ENCODE measurements at places on chromosomes 12 and 14.
A peak's percentile ranks its signal among the peaks of the same experiment; 100 is the strongest.

DNA sequence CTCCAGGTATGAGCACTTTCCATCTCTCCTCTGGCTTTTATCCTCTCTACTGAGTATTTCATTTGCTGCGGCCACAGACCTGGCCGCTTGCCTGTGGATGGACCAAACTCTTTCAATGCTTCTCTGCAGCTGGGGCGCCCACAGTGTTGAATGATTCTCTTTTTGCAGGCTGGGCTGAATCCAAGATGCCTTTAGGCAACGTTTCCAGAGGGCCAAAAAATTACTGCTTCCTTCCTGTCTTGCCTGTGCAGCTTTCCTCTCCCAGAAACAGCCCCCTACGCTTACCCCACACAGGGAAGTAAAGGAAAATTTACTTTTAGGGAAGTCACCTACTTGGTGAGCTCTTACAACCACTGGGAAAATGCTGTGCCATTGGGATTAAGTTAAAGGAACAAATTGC is 55.6 kb upstream of the JDP2 start:
- no peak for DNase-seq

DNA sequence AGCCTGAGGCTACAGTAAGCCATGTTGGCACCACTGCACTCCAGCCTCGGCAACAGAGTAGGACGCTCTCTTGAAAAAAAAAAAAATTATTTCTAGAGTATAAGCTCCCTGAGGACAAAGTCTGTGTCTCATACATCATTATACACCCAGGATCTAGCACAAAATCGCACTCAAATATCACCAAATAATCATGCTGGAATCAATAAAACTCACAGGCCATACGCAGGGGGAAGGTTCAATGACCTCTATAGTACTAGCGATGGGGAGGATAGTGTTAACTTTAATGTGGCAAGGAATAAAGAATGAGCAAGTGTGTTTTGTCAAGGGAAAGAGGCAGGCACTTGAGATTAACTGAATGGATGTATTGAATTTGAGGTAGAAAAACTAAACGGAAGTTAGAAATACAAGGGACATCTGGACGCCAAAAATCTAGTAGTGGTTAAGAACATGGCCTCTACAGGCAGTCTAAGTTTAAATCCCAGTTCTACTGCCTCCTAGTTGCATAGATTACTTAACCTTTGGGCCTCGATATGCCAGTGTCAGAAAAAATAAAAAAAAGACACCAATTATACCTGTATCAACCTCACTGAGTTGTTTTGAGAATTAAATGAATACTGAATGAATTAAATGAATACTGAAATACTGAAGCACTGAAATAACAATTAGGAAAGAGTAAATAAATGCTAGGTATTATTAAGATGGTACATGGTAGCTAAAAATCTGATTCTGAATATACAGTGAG is 4.4 kb upstream of the AP4S1 start:
- DNase-seq: no peak

DNA sequence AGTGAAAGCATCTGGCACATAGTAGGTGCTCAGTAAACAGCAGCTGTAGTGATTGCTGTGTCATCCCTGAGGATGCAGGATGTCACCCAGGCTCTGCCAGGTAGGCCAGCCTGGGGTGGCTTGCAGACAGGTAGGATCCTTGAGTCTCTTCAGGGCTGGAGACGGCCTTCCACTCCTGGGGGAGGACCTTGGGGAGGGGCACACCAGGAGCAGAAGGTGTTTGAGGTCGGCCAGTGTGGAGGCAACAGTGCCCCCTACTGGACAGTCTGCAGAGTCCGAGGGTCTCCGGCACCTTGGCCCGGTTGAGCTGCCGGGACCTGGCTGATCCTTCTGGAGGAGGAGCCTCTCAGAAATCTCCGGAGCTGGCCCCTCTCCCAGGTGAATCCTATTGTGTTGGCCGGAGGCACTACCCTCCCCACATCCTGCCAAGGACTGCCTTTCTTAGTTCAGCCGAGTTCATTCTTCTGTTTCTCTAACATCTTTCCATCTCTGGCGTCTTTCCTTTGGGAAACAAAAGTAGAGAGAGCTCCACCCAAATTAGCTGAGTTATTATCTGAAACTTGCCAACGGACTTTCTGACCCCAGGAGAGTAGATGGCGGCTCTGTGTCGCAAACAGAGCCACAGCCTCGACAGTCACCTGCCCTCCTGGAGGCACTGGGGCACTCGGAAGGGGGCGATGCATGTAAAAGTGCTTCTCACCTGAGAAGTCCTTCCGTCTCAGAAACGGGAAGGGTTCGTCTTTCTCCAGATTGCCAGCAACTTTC is 41.8 kb upstream of the CLMN start:
- DNase-seq: peak; percentile 28

- no peak for DNase-seq
Observed at GRCh38 chr12:121216102-121216501, 6.2 kb downstream of the P2RX4 start.

- DNase-seq: no peak
Observed at GRCh38 chr14:88597038-88597437, 34.2 kb downstream of the ZC3H14 start.

GRCh38 chr12:22126758-22127157 is 80.7 kb downstream of the CMAS start:
- DNase-seq: no peak

GRCh38 chr14:52125885-52126284 is 57.0 kb upstream of the NID2 start:
- no peak for DNase-seq

- DNase-seq: no peak
Observed at GRCh38 chr12:49587174-49587908, 18.1 kb downstream of the FAM186B start.

DNA sequence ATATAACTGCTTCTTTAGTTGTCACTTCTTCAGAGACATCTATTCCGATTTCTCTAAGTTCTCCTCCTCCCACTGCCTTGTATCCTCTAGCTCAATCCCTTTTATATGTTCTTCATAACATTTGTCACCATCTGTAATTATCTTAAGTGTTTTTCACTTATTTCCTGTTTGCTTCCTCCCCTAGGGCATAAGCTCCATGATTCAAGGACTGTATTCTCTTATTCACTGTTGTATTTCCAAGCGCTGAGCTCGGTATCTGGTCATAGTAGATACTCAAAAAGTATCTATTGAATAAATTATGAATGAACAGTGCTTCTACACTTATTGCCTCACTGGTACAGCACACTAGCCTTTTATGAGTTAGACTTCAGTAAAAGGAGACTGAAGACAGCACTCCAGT is 109.0 kb upstream of the TMPO start:
- no peak for DNase-seq

DNA sequence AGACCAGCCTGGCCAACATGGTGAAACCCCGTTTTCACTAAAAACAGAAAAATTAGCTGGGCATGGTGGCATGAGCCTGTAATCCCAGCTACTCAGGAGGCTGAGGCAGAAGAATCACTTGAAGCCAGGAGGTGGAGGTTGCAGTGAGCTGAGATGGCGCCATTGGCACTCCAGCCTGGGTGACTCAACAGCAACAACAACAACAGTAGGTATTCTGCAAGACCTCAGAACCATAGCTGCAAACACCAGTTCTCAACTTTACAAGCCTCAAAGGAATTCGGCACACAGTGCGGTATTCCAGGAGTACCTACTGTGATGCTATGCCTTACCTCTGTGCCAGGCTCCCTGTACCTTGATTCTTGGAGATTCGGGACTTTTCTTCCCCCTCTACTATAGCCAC is 15.8 kb downstream of the FOXN3 start:
- no peak for DNase-seq

DNA sequence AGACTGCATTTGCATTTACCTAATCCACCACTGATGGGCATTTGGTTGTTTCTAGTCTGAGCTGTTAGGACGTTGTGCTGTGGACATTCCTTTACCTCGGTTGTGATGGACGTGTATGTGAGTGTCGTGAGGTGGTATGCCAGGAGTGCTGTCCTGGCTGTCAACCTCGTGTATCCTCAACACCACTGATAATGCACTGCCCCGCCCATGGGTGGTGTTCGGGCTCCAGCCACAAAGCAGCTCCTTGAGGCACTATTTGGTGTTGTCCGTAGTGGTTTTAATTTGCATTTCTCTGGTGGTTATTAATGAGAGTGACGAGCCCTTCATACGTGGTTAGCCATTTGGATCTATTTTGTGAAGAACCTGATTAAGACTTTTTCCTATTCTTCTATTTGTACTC is 87.6 kb downstream of the PPP2R5C start:
- DNase-seq: no peak

- DNase-seq: peak; percentile 47
Observed at GRCh38 chr12:60106214-60106613, 510.4 kb downstream of the SLC16A7 start.

- no peak for DNase-seq
Observed at GRCh38 chr12:56348776-56349175, 10.1 kb downstream of the IL23A start.

DNA sequence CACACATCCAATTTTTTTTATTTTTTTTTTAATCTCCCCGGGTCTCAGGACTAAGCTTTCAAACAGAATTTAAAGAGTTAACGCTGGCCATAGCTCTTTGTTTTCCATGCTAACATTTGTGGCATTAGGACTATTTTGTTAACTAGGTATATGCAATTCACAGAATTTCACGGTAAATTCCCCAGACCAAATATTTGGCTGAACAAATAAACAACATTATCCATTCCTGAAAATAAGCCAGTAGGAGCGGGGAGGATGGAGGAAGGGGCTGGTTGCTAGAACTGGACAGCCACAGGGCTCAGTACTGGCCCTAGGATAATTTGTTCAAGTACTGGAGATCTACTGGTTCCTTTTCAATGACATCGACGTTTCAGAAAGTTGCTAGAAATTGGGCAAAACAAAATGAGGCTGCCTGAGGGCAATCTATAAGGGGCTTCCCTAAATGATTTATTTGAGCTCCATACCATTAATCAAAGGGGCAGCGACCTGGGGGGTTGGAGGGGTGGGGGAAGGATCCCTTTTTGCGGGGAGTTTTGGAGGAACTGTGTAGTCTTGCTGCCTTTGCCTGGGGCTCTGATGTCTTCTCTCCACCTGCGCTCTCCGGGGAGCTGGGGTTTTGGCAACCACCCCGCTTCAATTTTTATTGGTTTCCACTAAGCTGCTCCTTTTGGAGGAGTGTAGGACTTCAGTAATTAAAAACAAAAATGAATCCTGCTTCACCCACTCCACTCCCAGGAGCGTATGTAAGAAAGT is 9.0 kb downstream of the BMP4 start:
- no peak for DNase-seq

DNA sequence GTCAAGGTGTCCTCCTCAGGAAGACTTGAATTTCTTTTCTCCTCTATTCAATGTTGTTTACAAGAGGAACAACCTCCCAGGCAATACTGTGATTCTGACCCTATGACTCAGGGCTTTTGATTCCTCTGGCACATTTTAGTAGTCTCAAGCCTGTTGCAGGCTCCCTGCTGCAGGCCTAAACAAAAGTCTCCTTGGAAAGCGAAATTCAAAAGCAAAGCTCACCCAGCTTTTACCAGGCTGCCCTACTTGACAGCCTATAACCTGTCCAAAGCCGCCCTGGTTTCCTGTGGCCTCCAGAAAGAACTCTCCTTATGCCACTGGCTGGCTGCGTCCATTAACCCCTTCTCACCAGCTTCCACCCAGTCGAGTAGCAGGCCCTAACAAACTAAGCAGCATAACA is 11.6 kb downstream of the FGD6 start:
- DNase-seq: peak; percentile 79

GRCh38 chr12:86496595-86496994 is 240.4 kb upstream of the MGAT4C start:
- no peak for DNase-seq

- no peak for DNase-seq
Observed at GRCh38 chr12:51721282-51721940, 127.1 kb downstream of the FIGNL2 start.

DNA sequence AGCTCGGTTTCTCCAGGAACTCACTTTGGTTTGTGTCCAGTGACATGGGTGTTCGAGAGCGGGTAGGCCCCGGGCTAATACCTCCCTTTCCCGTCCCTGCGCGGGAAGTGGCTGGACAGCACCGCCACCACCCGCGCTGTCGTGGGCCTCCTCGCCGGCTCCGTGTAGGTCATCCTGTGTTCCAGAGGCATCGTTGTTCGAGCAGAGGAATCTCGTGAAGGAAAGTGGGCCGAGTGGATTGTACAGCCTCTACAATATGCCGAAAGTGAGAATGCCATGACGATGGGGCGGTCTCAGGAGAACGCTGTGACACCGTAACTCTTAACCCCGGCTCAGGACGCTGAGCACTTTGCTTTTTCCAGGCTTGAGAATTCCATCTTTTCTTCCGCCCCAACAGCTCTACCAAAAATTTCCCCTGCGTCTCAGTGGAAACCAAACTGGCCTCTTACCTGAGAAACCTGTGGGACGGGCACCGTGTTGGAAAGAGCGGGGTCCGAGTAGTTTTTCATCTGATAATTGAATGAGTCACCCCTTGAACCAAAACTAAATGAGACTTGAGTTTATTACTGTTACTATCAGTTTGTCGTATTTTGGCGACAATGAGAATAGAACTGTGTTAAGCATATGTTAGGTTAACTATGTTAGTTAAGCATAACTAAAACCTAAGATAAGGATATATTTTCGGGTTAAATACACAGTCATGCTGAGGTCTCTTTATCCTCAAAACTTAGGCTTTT is 510 bp downstream of the EIF2S1 start:
- no peak for DNase-seq

GRCh38 chr12:71005166-71005565 is 84.6 kb upstream of the PTPRR start:
- DNase-seq: no peak

DNA sequence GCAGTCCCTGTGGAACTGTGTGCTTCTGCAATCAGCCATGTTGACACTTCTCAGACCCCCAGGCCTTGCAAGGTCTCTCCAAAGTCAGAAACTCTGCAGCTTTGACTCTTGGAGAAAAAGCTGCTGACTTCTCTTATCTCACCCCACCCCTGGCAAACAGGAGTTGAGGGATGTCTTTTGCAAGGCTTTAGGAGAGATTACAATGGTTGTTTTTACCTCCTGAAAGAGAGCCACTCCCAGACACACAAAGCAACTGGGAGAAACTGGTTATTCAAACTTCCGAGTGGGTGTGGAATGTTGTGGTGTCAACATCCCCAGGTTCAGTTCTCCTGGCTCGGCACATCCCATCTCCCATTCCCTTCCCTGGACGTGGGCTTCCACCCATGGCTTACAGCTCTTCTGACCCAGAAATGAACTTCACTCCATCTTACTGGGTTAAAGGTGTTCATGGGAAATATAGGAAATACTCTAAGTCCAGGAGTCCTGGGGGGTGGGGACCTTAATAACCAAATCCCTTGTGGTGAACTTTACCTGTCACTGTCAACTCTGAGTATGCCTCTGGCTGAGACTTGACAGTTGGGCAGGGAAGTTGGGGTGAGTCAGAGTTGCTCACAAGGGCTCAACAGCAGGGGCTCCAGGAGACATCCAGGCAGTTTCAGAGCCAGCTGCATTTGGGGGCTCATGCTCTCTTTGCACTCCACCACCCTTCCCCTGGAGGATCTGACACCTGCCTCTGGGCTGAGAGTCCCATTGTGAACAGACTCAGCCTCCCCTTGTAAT is 41.9 kb downstream of the CCDC177 start:
- no peak for DNase-seq
